ENCODE measurements at places on chromosomes 6 and 20. TPM values are rescaled to one million over a fixed set of nuclear protein-coding genes. Genes with fewer than 3 reads are reported as not detected.

- DNase-seq = no peak
Observed at GRCh38 chr6:13378669-13379590, 50.6 kb upstream of the TBC1D7 start.

HCRTR2 gene
- total RNA-seq = not detected

TP53RK gene
- 12.4 TPM for total RNA-seq

RIPOR2 gene
- total RNA-seq = 1.4 TPM

C2 gene
- 4.4 TPM for total RNA-seq

- DNase-seq = no peak
Observed at GRCh38 chr6:11275598-11275997, 43.1 kb upstream of the NEDD9 start.

- DNase-seq = no peak
Observed at GRCh38 chr6:7475081-7475480, 66.4 kb upstream of the DSP start.

C20orf173 gene
- not detected for total RNA-seq

SIRPA gene
- 18.3 TPM for total RNA-seq

- DNase-seq = peak; percentile 9
Observed at GRCh38 chr6:104784884-104785283, 74.8 kb downstream of the HACE1 start.
